T-helper 22 cell (primary cell): ENCODE measurements at places on chromosomes 6 and 20.

DNA sequence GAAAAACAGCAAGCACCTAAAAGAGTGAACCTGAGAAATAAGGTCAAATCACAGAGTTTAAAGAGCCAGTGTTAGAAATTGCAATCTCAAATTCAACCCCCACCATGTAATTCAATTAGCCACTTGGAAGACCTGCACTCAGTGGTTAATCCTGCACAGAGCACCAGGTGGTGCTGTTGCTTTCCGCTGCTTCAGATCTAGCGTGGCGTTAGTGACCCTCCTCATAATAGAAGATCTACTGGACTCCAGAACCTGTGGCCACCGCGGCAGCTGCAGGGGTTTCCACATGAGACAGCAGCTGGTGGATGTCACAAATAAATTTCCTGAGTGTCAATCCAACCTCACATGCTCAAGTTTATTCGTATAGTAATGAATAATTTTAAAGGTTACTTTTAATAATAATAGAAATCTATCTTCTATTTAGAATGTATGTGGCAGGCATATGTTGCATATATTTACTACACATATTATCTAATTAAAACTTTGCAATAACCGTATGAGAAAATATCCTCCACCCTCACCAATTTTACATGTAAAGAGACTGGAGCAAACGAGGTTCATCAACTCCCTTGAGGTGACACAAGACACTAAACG lies 84.4 kb downstream of the SYNE1 start:
- DNase-seq = no peak

GRCh38 chr6:138421089-138421488 lies 17.1 kb downstream of the HEBP2 start:
- DNase-seq = no peak

DNA sequence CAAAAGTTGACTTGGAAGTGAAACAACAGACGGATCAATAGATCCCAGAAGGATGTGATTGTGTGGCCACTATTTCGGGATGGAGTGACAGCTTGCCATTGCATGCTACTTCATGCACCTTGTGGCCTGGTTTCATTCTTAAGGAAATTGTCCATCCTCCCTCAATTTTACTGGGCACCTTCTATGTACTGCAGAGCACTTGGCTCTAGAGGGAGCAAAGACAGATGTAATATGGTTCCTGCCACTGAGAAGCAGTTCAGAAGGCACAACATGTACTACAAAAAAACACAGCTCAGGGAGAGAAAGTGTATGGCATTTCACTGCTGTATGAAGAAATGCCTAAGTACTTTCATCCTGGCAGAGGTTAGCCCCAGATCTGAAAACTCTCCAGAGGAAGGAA lies 91.9 kb downstream of the FOXA2 start:
- DNase-seq = no peak

GRCh38 chr6:41404182-41404845 lies 68.9 kb downstream of the NCR2 start:
- DNase-seq = no peak

DNA sequence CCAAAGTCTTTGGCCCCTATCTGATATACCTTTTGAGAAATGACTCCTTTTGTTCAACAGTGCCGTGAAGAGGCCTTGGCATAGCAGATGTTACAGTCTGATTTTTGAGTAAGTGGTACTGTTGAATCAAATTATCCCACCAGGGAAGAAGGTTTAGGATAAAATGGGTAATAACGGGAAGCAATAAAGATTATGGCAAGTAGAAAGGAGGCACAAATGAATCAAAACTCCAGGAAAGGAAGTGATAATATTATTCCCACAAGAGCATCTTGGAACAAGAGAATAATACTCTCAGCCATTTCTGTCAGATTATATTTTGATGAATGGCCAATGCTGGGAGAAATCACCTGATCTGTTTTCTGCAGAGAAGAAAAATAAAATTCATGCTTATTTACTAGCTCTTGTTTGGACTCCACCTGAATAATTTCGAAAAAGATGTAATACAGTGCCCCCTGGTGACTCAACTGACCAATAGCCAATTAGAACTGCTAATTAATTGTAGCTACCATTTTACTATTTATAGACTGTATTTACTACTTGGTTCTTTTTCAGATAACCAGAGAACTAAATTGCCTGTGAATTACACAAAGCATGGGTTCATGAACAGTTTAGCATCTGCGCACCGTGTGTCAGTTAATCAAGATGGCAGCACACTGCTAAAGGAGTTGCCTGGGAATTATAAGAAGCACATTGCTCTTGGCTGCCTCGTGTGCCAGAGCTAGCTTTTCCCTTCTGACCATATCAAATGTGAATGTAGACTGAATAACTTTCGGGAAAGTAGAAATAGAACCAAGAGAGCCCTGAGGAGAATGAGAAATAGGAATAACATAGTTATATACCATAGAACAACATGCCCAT lies 78.5 kb upstream of the TRDN start:
- DNase-seq = no peak

DNA sequence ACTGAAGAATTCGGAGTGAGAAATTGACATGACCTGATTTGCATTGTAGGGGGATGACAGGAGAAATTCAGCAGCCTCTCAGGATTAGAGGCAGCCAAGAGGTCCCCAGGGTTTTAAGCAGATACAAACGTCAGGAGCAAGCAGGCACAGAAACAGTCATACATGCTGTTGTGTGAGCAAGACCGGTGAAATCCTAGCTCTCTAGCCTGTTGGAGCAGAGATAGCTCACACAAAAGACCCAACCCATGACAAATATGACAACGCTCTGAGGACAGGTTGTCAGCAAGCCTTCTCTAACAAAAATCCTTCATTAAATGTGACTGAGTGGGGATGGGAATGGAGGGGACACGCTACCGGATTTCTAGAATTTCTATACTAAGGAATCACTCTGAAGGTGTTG lies 23.0 kb upstream of the AKAP12 start:
- no peak for DNase-seq
